ENCODE measurements at places on chromosomes 4 and X. TPM values are rescaled to one million over a fixed set of nuclear protein-coding genes. Genes with fewer than 3 reads are reported as not detected.

Gene GLOD5
- not detected for total RNA-seq

Gene ANAPC10
- 15.7 TPM for total RNA-seq

Gene CCDC110
- total RNA-seq, result 0.59 TPM

Gene GAB3
- 1.3 TPM for total RNA-seq

Gene NDUFA1
- 138 TPM for total RNA-seq

Gene LNX1
- total RNA-seq, result 5.1 TPM

Measured in smooth muscle cell of the coronary artery (primary cell).